ENCODE measurements at places on chromosomes 5 and 9.

- no peak for DNase-seq
Measured at GRCh38 chr9:21357479-21358460, 7.1 kb upstream of the IFNA6 start.

- peak; percentile 21 for DNase-seq
Measured at GRCh38 chr5:171207256-171207847, 101.7 kb upstream of the TLX3 start.

DNA sequence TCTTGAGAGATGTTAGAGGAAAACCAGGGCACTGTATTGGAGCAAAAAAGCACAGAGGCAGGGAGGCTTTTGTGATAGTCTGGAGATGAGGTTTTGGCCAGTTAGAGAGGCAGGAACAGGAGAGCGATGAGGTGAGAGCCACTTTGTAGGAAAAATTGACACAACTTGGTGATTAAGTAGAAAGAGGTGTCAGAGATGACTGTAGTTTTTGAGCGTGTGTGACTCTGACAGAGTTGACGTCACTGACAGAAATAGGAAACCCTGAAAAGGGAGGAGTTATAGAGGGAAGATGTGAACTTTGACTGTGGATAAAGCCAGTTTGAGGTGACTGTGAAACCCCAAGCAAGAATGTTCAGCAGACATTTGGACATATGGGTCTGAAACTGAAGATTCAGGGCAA lies 15.7 kb downstream of the NFX1 start:
- no peak for DNase-seq

DNA sequence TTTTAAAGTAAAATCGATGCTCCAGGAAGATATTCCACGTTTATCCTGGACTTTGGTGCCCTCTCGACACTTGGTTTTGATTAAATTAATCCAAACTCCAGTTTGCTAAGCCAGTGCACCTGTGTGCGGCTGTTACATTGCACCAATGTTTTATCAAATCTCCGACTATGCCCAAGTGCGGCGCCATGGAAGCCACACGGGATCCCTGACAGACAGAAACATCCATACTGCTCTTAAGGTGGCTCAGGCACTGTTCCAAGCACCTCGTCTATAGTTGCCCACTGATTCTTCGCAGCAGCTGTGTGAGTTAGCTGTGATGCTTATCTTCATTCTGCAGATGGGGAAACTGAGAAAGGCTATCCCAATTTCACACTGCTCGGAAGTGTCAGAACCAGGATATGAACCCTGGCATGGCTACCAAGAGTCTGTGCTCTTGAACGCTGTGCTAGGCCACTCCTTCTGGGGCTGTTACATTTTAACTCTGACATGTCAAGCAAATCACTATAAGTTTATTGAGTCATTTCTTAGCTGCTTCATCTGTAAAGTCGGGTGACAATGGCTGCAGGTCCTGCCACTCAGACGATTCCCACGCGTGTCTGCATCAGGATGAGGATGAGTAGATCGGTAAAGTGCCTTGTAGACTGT lies 113.0 kb downstream of the ADAMTS2 start:
- no peak for DNase-seq

GRCh38 chr5:62560786-62561185 lies 17.8 kb upstream of the LRRC70 start:
- no peak for DNase-seq
